Activated naive CD4-positive, alpha-beta T cell treated with anti-CD3 and anti-CD28 coated beads, Interleukin-2, amount 50 U/mL, for 16 hours (primary cell): ENCODE measurements at places on chromosomes 13 and 19.

DNA sequence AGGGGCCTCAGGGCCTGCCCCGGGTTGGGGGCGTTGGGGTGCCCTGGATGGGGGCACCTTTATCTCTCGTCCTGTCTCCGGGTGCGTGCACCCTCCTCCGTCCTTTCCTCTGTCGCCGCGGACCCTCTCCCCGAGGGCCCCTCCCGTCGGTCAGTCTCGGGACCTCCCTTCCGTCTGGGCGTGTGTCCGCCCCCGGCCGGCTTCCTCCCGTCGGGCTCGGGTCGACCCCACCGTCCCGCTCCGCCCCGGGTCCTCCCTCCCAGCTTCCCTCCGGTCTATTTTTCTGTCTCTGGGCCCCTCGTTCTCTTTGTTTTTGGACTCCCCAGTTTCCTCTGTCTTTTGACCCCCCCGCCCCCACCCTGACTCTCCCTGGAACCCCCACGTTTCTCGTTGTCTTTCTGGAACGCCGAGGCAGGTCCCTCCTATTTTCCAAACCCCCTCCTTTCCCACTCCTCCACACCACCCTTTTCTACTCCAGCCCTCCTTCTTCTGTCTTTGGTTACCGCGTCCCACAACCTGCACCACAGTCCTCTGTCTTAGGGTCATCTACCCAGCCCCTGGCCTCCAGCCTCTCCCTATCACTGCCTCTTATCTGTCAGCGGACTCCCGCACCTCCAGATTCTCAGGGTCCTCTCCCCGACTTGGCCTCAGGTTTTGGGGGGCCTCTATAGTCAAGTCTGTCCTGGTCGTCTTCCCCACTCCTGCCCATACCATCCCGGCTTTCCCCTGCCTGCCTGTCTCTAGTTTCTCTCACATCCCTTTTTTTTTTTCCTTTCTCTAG lies 757 bp downstream of the EGLN2 start:
- no peak for DNase-seq

DNA sequence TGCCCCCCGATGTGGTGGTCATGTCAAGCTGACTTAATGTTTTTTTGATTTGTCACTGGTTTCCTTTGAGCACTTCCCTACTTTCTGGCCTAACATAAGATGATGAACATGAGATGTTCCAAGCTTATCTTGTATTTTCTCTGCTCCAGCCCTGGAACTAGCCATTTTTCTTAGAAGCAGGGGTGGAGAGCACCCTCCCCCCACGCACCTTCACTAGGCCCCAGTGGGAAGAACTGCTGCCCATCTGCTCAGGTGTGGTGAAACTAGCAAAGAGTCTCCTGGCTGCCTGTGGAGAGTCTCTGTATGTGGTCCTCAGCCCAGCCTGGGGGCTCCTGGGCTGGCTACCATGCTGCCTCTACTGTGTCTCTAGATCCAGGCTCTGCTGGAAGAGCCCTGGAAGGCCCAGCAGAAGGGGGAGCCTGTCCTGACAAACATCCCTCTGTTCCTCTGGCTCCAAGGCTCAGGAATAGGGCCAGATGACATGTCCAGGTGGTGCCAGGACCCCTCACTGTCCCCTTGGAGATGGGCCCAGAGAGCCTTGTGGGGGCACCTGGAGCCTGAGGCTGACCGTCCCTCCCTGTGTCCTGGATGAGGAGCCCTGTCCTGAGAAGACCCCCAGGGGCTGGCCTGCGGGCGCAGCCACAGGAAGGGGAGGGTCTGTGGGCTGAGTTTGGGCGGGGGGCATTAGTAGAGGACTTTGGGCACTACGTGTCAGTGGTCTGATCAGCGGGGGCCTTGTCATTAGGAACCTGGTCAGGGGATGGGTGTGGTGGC lies 4.8 kb upstream of the ZNF14 start:
- no peak for DNase-seq

GRCh38 chr13:20127562-20128458 lies 33.0 kb downstream of the GJA3 start:
- DNase-seq: peak; percentile 36

DNA sequence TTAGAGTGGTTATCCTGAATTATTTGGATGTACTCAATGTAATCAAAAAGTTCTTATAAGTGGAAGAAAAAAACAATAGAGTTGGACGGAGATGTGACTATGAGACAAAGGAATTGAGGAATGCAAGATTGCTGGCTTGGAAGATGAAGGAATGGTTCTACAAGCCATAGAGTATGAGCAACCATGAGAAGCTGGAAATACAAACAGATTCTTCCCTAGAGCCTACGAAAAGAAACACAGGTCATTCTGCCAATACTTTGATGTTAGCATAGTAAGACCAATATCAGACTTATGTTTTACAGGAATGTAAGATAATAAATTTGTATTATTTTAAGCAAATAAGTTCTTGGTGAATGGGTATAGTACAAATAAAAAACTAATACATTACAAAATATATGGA lies 249.2 kb downstream of the DIAPH3 start:
- no peak for DNase-seq

DNA sequence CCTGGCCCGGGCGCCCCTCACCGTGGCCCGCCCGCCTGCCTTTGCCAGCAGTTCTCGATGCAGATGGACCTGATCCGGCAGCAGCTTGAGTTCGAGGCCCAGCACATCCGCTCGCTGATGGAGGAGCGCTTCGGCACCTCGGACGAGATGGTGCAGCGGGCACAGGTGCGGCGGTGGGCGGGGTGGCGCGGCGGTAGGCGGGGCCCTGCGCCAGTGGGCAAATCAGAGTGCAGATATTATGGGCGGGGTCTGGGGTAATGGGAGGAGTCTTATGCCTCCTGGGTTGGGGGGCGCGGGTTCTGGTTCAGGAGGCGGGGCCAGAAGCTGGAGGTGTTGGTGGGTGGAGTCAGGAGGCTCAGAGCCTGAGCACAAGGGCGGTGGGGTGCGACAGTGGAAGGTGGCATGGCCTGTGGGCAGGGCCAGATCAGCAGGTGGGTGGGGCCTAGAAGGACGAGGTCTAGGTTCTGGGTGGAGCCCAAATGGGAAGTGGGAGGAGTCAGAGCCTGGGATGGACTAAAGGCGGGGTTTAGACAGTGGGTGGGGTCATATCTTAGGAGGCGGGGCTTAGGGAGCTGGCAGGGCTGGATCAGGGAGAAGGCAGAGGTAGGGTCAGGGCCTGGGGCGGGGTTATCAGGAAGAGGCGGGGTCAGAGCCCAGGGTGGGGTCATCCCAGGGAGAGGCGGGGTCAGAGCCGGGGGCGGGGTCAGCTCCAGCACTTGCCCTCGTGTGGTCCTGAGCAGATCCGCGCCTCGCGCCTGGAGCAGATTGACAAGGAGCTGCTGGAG lies 5.6 kb downstream of the APC2 start:
- DNase-seq: peak; percentile 60

DNA sequence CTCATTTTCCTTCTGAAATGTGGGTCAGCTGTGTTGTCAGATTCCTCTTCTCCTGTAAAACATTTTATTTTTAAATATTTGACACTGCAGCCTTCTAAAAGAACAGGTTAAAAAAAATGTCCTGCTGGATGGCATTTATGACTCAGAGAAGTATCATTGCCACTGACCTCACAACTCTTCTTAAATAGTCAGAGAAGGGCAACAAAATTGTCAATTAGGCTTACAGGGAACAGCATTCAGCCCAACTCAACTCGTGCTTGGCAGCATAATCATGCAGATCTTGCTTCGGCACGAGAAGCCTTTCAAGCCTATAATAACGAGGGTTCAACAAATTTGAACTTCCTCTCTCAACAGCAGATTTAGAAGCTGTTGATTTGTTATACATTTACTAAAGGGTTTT lies 296.7 kb upstream of the DACH1 start:
- DNase-seq: no peak

- no peak for DNase-seq
These were observed 1052.8 kb upstream of the SPRY2 start for GRCh38 chr13:81393721-81394120.

- no peak for DNase-seq
These were observed 807 bp downstream of the PGLYRP1 start for GRCh38 chr19:46022061-46022430.

DNA sequence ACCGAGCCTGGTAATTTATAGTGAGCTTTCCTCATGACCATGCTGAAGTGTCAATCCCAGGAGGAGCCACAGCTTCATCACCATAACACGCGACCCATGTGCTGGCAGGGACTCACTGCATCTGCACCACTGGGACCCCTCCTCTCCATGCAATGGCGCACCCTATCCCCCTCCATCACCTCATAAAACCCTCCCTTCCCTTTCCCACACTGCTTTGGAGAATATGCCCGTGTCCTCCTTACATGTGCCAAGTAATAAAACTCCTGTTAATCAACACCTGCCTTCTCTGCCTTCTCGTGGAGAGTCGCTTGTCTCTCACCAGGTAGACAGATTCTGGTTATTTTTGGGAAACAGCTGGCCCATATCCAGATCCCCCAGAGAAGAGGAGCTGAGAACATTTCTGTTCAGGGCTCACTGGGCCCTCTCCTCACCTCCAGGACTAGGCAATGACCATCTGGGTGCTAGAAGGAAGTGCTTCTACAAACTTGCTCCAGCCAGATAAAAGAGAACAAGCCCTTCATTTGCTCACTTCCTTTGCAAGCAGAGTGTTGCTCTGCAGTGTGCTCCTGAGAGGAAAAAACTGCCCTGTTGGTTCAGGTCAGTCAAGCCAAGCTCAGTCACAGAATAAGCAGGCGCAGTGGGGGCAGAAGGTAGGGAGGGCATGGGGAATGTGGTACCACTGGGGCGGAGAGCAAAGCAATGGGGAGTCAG lies 894.3 kb downstream of the UQCRFS1 start:
- DNase-seq: no peak

- DNase-seq: peak; percentile 17
These were observed 203.1 kb upstream of the EDNRB start for GRCh38 chr13:78121459-78122348.

DNA sequence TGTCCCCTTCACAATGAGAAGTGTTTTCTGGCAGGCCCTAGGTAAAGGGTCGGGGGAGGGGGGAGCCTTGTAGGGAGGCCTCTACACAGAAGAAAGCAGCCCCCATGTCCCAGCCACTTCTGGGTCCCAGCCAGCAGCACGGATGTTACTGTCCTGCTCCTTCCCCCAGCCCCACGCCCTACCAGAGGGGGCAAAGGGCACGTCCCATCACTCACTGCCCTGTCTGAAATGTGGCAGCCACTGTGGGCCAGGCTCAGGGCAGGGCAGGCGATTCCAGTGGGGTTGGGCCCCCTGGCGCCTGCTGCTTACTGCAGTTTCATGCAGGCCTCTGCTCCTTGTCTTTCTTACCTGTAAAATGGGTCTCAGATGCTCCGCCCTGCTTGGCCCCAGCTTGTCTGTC lies 6.1 kb upstream of the SLC25A42 start:
- no peak for DNase-seq

DNA sequence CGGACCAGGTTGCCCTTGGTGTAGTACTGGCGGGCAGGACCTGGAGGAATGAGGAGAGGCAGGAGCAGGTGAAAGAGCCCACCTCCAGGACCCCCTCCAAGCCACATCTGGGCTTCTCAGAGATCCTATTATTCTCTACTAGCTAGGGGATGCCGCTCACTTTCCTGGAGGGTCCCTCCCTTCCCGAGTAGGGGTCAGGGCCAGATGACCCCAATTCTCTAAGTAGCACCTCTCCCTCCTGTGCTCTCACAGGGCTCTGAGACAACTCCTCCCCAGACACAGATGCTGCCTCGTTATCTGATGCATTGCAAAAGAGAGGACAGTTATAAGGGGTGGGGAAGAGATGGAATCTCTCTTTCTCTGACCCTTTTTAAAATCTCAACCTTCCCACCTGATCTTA lies 22.9 kb downstream of the GP6 start:
- DNase-seq: no peak

- DNase-seq: no peak
These were observed 9.0 kb downstream of the RHPN2 start for GRCh38 chr19:33055718-33056117.

GRCh38 chr19:4300589-4300988 lies 1.6 kb downstream of the TMIGD2 start:
- no peak for DNase-seq

DNA sequence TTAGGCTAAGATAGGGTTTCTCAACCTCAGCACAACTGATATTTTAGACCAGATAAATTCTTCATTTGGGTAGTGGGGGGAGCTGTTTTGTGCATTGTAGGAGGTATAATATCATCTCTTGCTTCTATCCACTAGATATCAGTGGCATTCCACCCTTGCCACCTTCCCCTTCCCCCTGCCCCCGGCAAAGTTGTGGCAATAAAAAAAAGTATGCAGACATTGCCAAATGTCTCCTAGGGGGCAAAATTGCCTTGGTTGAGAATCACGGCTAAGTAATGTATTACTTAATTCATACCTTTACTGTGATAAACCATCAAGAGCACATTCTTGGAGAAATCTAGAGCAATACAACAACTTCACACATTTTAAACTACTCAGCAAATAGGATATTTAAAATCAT lies 51.4 kb downstream of the UBL3 start:
- DNase-seq: no peak

DNA sequence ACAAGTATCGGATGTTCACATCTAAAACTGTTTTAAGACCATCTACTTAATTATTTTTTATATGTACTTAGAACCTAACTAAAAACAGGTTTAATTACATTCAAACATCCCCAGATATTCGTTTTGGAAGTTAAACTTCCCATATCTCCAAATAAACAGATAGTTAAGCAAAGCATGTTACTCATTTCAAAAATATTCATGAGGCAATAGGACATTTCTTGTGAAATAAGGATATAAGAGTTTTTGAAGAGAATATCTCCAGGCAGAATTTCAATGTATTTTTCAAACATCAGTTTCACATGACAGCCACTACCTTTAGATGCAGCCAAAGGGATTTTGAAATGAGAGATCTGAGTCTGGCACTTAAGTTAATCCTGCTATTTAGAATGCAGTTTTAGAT lies 697.5 kb downstream of the SLITRK1 start:
- DNase-seq: no peak

DNA sequence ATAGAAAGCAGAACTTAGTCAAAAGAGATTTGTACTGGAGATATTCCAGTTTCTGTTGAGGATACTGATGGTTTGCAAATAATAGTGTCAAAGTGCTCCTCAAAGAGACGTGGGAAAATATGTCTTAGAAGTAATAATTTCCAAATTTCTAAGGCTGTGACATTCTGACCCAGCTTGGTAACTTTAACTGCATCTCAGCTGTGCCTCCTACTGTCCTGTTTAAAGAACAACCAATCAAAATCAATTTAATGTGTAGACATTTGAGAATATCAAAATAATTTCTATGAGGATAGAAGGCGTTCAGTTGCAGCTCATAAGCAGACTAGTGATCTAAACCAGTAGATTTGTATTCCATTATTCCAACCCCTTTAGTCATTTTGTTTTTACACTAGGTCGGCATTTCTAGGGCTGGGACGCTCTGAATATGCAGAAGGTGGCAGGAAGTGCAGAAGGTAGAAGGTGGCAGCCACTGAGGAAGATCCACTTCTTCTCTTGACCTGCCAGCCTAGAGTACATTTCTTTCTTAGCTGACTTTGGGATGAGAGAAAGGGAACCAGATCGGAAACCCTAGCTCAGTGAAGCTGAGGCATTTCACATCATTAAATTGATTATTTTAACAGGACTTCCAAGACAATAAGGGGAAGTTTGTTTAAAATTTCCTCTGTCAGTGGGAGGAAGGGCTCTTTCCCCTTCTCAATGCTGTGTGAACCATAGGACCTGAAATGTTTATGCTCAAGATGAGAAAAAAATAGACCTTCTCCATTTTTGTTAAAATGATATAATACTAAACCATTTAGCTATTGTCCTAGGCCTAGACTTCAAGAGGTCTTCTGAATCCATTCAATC lies 67.5 kb downstream of the COL4A1 start:
- DNase-seq: no peak

- DNase-seq: no peak
These were observed 739 bp upstream of the ILF3 start for GRCh38 chr19:10653482-10653731.

GRCh38 chr13:39415008-39415802 lies 187.8 kb downstream of the LHFPL6 start:
- DNase-seq: no peak
